Bronchial epithelial cell (primary cell): ENCODE measurements at places on chromosomes 3 and 15.
A peak's percentile ranks its signal among the peaks of the same experiment; 100 is the strongest.

DNA sequence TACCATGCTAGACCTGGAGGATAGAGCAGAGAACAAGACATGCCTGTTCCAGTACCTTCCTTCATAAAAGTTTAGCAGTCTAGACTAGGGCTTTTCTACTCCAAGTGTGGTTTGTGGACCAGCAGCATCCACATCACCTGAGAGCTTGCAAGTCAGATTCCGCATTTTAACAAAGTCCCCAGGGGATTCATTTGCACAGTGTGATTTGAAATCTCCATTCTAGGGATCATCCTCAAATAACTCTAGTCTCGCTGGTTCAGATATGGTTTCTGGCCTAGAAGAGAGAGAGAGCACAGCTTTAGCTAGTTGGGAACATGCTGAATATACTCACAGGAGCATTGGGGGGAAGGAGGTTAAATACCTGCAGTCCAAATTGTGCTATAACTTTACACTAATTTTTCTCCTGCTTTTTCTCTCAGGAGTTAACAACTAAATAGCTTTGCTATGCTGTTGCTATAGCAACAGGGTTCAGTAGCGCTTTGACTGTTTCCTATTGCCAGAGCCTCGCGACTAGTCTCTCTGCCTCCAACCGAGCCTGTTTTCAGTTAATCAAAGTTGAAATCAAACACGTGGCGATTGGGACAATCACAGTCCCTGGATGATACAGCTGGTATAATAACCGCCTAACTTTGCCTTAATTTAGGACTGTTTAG lies 64.0 kb upstream of the RASGRF1 start:
- no peak for DNase-seq

DNA sequence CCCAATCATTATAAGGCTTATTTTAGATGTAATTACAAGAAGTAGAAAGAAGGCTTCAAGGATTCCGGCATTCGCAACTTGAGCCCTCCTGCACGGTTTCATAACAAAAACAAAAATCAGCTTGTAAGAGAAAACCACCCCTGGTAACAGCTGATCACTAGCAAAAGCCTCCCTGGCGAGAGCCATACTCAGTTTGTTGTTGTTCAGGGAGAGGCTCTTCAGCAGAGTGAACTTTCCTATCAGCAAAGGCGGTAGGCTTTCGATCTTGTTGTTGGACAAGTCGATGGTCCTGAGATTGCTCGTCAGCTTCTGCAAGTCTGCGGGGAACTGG lies 710 bp downstream of the LRRC57 start:
- DNase-seq = peak; percentile 44

DNA sequence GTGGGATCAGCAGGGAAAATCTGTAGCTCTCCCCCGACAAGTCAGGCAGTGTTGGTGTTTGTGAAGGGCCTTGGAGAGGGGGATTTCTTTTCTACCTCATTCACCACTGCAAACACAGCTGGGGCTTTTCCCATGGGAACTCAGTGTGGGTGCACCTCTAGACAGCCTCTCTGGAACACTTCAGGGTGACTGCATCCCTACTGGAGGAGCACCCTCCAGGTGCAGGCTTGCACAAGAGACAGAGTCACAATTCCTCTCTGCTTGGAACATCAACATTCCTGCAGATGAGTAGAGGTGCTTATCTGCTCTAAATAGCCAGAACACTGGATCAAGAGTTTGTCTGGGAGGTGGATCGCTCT lies 72.7 kb upstream of the AKAP13 start:
- DNase-seq = peak; percentile 9

GRCh38 chr15:34056911-34057310 lies 17.9 kb upstream of the AVEN start:
- DNase-seq = no peak

DNA sequence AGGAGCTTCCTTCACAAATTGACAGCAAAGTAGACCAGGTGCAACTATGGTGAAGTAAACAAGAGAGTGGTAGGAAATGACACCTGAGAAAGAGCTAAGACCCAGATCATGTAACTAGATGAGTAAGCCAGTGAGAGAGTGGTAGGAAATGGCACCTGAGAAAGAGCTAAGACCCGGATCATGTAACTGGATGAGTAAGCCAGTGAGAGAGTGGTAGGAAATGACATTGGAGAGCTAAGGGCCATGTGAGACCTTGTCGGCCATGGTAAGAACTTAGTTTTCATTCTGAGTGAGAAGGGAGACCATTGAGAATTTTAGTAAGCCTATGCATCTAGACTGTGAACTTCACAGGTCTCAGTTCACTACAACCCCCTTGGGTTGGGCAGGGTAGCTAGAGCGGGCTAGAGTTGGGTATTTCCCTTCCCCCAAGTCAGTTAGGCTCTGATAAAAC lies 5.4 kb upstream of the SENP7 start:
- peak; percentile 98 for DNase-seq

DNA sequence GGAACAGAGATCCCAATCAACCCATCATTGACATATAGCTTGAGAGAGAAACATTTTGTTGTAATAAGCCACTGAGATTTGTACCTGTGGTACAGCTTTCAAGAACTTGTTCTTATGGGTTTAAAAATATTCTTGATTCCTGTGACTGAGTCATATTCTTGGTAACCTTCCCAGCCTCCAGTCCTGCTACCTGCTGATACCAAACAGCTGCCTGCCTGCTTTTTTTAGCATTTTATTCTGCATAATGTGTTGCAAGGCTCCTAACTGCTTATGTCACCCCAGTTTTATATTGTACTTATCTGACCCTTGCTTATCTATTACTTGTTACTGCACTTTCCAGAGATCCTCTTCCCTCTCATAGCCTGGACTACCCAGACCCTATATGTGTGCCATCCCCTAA lies 349.3 kb upstream of the SOX2 start:
- DNase-seq = peak; percentile 43

GRCh38 chr3:46713050-46713897 lies 4.4 kb downstream of the PRSS50 start:
- no peak for DNase-seq

DNA sequence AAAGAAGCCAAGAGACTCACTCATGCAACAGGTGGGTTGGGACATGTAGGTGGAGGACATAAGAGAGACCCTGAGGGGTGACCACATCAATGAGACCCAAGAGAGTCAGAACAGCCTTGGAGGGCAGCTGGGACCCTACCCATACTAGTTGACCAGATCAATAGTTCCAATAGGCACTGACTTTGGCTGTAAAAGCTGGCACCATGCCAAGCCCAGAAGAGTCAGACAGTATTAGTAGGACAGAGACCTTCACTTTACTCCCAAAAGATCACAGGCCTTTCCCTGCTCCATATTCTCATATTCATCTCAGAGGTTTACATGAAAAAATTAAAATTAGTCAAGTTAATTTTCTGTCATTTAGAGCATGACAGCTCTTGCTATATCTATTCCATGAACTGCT lies 20.9 kb upstream of the GABRR3 start:
- no peak for DNase-seq

DNA sequence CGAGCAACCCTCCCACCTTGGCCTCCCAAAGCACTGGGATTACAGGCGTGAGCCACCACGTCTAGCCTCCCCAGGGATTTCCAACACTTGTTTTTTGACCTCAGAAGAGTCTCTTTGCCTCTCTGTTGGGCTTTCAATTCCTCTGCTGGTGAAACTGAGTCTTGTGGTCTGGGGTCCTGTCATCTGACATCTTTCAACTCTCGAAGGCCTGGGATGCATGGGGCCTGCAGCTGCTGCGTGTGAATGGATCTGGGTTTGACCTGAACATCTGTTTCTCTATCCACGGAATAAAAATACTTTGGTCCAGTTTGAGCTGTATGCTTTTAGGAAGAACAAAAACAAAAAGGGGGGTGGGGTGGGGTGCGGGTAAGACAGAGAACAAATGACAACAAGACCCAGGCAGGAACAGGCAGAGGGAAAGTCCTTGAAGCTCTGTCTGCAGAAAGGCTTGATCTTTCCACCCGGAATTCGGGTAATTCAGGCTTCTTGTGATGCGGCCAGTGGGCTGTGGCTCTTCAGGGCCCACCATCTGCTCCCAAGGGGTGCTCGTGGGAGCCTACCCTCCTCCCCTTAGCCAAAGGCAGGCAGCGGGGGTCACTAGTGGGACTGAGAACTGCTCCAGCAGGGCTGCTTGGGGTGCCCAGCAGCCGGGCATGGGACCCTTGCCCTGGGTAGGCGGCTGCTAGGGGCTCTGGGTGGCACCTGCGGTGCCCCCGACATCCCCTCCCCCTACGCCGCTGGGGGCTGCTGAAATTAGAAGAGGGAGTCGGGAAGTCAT lies 71.5 kb downstream of the SLC12A8 start:
- no peak for DNase-seq

DNA sequence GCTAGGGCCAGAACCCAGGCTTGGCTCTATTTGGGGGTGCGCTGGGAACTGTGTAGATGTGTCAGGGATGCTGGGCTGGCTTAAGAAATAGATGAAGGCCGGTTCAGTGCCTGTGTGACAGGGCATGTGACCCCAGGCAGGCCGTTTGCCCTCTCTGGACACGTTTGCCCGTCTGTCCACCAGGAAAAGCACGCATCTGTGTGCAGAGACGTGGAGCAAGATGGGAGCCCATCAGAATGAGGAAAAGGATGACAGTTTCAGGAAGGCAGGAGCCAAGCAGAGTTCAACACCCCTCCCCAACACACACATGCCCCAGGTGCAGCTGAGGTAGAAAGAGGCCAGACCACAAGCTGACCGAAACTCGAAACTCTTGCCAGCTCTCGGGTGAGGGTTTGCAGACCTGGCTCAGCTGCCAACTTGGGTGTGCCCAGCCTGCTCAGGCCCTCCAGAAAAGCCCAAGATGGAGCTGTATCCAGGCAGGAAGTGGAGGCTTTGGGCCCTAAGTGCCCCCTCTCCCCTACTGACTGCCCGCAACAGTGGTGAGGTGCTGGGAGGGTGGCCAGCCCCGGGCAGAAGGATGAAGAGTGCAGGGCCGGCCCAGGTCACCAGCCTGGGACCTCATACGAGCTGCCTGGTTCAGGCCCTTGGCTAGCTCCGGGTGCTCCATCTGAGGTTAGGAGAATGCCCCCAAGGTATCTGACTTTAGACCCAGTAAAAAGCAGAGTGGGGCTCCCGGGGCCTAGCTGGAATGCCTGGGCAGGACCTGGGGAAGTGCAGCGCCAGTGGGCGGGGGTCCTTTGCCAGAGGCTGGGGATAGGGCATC lies 10.2 kb upstream of the MESP1 start:
- no peak for DNase-seq

DNA sequence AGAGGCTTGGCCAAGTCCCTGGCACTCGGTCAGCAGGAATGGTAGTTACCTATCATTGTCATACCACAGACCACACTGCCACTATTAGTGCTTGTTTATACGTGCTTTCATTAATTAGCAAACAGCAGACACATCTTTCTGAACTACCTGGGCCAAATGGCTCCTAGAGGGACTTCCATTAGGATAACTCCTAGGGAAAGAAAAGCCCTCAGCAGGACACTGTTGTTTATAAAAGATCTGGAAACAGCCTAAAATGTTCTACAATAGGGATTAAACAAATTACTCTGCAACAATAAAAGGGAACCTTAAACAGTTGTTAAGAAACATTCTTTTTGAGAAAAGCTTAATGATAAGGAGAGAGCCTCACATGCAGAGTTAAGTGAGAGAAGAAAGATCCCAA lies 38.5 kb downstream of the ARHGEF3 start:
- DNase-seq = no peak

DNA sequence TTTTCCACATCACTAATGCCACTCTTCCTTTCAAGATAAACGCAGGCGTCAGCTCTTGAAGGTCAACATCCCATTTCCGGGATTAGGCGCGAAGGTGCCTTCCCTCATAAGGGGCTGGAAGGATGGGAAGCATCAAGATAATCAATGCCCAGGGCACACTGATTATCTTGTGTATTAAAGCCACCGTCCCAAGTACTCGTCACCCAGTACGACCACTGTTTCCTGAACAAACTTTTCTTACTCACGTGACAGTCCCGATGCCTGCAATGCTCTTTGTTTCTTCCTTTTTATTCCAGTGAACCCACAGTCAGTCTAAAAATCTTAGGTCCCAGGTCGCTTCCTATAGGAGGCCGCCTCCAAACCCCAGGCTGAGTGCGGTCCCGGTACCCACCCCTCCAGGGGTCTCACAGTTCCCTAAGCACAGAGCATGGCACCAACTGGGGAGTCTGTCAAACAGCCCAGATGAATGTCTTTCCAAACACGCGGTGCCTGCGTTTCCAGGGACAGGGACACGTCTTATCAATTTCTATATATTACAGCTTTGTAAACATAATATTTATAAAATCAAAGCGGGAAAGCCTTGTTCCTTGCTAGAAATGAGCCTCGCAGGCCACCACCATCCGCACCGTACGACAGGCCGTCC lies 589 bp downstream of the ANAPC13 start:
- DNase-seq = peak; percentile 27

GRCh38 chr15:95698951-95699350 lies 631.5 kb upstream of the NR2F2 start:
- DNase-seq = no peak

GRCh38 chr3:25855266-25855784 lies 65.4 kb downstream of the OXSM start:
- DNase-seq = peak; percentile 47

GRCh38 chr15:40106203-40107161 lies 2.2 kb downstream of the BMF start:
- peak; percentile 86 for DNase-seq

GRCh38 chr3:133054586-133054985 lies 16.4 kb downstream of the TMEM108 start:
- no peak for DNase-seq

- DNase-seq = peak; percentile 49
Observed at GRCh38 chr3:111539351-111540331, 2.4 kb upstream of the CD96 start.

- DNase-seq = no peak
Observed at GRCh38 chr15:68776477-68777270, 44.0 kb downstream of the ANP32A start.

DNA sequence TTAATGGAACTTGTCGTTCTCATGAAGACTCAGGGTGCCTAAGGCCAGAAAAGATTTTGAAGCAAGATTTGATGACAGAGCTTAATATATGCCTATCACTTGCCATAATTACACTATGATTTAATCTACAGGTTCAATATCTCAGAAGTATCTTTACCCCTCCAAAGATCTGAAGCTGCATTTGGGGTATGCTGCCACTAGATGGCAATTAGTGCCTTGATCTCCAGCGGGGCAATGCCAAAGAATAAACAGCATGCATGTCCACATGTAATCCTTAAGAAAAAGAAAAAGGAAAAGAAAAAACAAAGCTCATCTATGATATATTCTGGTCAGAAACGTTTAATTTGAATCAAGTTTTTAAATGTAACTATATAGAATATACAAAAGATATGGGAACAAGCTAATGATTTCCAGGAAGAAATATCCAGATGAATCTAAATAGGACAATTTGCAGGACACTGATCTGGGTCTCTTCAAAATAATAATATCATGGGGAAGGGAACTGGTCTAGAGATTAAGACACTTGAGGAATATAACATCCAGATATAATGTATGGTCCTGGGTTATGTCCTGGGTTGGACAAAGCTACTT lies 55.0 kb upstream of the SOX14 start:
- peak; percentile 17 for DNase-seq

- DNase-seq = no peak
Observed at GRCh38 chr15:85840802-85841152, 46.1 kb upstream of the KLHL25 start.

DNA sequence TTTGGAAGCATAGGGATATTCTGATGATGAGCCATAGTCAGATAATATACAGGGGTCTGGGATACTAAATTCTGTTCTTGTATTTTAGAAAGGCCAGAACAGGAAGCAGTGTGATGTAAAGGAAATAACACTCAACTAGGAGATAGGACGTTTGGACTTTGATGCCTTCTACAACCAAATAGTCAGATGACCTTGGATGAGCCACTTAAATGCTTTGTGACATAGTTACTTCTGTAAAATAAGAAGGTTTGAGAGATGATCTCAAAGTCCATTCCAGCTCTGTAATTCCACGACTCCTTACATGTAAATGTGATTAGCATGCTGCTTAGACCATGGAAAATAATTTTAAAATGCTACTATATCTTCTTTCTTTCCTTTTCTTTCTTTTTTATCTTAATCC lies 29.5 kb upstream of the CCDC54 start:
- no peak for DNase-seq
